ENCODE measurements at places on chromosomes 2 and 18.

DNA sequence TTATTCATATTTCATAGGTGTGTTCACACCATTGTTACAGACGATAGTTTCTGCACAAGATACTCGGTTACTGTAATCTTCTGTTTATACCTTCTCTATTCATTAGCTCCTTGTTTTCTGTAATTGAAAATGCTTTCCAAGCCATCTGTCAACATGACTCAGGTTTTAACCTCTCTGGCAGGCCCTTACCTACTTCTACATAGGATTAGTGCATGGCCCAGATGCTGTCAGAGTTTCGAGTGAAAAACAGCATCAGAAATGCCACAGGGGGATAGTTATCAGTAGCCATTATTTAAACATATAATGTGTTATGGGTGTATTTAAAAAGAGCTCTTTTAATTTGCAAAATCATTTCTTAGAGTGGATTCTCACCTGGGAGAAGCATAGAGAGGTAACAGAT is 596.4 kb downstream of the FBXO15 start:
- DNase-seq = no peak

GRCh38 chr2:46352621-46353020 is 55.4 kb downstream of the EPAS1 start:
- DNase-seq = no peak

DNA sequence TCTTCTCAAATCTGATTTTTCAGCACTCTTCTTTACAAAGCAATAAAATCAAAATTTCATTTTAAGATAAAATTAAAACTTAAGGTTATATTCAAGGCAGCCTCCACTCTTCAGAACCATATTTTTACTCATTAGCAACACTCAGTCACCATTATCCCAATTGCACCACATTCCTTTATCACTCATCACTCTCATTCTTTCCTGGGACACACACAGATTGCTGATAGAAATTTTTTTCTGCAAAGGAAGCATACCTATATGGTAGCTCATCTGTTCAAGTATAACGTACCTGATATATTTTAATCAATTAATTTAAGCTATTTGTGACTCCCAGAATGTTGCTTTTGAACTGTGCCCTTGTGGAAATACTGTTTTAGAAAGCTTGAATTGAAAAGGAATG is 1559.3 kb upstream of the ZEB2 start:
- no peak for DNase-seq

GRCh38 chr2:106165029-106165428 is 29.1 kb downstream of the UXS1 start:
- DNase-seq = no peak

- DNase-seq = no peak
Measured at GRCh38 chr2:105794926-105795574, 50.3 kb downstream of the NCK2 start.

GRCh38 chr2:23434721-23435121 is 49.7 kb downstream of the KLHL29 start:
- DNase-seq = no peak

- no peak for DNase-seq
Measured at GRCh38 chr2:60496475-60496874, 57.0 kb downstream of the BCL11A start.

GRCh38 chr2:215958257-215958656 is 55.1 kb downstream of the MREG start:
- no peak for DNase-seq

DNA sequence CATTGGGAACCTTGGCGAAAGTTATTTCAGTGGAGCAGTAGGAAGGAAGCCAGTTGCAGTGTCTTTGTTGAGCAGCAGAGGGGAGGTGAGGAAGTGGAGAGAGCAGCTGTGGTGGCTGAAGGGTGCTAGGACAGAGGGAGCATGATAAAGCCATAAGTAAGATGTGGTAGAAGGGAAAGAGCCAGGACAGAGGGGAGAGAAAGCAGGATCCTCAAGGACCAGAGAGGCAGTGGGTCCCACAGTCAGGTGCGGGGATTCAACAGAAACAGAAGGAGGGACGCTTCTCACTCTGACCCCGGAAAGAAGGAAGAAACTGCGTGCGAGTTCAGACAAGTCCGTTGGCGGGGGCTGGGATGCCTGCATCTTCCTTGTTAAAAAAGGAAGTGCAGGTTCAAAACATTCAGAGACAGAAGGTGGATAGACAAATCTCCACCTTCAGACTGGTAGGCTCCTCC is at the start of gene CXCR2:
Gene CXCR2, plus strand, starts transcription at position 403 of the 455 bp plus-strand sequence. CDS start 8,774 bp downstream, outside the sequence.
- no peak for DNase-seq

DNA sequence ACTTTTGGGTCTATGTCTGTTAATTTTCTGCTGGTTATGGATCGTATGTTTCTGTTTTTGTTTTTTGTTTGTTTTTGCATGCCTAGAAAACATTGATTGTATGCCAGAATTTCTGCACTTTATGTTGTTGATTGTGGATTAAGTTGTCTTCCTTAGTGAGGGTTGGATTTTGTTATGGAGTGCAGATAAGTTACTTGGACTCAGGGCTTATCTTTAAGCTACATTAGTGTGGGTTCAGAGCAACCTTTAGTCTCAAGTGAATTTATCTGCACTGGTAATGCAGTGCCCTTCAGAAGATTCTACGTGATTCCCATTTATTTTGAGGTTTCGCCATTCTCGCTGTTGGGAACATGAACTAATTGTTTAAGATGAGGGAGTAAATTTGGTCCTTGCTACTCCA is 32.9 kb downstream of the UBR3 start:
- DNase-seq = no peak

DNA sequence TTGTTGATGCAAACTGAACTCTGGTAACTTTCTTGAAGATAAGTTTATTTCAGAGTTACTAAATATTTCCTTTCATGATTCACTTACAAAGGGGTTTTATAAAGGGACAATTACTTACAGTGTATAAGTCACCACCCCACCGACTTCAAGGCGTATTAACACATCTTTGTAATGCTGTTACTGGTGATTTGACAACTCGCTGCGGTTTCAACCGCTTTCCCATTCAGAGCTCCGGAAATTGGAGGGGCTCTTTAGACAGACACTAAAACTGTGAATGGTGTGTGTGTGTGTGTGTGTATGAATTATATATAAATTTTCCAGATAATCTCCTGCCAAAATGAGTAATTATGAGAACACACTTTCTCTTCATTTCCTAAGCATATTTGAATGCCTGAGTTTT is 4.9 kb downstream of the TM4SF20 start:
- peak; percentile 12 for DNase-seq

DNA sequence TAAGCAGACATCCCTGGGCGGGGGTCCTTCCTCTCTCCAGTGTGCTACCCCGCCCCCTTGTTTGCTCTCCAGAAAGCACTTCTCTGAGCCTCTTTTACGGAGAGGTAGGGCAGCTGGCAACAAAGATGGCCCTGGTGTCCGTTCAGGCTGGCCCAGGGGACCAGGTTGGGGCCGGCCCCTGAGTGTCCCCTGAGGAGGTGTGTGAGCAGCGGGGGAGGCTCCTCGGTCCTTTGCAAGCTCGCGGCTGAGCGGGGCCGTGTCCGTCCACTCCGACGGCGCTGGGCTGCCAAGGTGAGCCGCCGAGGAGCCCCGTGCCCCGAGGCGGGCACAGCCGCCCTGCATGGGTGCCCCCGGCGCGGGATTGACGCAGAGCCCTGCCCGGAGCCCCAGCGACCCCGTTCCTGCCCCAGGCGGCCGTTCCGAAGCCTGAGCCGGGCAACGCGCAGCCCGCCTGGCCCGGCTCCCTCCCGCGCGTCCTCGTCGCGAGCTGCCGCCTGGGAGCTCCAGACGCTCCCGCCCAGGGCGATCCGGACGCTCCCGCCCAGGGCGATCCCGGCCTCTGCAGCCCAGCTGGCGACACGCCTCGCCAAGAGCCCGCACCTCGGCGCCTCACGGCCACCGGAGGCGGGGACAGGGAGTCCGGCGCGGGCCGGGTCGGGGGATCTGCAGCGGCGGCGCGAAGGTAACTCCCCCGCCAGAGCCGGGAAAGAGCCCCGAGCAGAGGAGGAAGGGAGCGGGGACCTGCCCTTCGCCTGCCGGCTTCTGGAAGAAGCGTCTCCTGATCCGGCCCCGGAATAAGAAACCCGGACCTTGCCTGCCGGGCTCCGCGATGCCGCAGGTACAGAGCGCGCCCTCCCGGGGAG is at the start of gene PROKR1:
Gene PROKR1, plus strand, starts transcription at position 569 of the 863 bp plus-strand sequence. CDS start 2,243 bp downstream, outside the sequence.
- DNase-seq = no peak

DNA sequence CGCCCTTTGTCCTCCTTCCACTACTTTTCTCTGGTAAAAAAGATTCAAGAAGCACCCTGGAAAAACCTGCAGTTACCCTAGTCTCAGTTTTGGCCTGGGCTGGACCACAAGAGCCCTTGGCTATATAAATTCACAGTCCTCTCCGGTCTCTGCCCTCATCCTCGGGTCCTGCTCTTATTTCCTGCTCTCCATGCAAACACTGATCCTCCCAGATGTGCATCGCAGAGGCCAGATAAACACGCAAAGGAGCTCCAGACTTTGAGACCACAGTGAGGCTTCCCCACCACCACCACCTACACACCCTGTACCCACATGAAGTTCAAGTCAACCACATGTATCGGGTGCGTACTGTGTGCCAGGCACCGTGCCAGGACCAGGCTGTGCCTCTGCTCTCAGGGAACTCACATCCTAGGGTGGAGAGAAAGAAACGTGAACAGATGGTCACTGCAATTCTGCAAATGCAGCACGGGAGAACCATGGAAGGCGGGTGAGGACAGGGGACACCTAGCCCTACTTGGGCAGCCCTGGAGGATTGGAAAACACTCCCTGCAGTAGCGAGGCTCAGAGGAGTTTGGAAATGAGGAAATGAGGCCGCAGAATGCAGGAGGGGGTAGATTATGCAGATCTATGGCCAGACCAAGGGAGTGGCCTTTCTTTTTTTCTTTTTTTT is 7.4 kb downstream of the CTDSP1 start:
- peak; percentile 75 for DNase-seq

DNA sequence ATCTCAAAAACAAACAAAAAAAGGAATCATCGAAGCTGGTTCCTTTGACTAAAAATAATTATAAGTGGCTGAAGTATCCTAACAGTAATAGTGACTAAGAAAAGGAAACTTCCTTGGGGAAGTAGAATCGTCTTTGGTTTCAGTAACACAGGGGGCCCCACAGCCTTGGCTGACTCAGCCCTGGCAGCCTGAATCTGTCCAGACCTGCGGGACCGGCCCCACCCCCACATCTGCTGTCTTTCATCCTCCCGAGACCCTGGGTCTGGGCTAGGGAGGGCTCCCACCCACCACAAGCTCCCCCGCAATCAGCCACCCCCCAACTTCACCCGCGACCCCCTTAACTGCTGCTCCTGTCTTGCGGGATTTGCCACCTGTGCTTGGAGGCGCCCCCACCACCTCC is 1452.6 kb upstream of the ACVR2A start:
- no peak for DNase-seq

DNA sequence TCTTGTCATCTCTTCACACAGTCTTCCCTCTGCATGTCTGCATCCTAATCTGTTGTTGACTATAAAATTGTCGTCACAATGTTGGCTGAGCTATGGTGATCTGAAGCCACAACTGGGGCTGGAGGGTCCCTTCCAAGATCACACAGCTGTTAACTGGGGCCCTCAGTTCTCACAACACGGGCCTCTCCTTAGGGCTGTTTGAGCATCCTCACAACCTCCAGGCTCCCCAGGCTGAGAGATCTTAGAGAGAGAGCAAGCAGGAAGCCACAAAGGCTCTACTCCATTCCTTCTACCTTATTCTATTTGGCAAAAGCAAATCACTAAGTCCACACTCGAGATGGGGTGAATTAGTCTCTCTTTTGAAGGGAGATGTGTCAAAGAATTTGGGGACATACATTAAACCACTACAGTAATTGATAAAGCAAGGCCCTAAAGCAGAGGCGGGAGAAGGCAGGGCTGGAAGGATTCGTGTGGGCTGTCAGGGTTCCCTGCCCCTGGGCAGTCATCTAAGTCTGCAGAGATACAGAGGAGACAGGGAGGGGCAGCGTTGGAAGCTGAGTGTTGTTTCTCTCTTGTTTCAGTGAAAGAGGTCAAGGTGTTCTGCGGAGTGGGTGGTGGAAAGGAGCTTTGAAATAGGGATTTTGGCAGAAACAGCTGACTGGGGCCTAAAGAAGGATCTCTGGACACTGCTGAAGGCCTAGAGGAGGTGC is 15.9 kb downstream of the MYO7B start:
- DNase-seq = no peak

DNA sequence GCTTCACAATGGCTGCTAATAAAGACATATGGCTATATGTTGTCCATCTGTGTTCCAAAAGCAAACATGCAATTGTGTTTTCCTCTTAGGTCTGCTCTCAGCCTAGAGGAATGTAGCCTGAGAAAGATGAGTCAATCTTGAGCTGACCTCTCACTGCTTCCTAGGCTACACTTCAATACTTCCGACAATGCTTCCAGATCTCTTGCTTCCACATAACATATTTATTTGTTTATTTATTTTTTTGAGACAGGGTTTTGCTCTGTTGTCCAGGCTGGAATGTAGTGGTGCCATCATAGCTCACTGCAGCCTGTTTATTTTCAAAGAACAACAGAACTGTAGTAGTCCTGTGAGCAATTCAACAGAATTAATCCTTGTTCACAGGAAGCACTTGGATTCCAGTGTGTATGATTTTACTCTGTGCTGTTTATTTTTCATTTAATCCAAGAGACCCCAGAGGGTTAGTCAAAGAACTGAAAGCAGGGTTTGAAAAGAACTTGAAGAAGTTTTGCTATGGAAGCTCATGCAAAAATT is 437.9 kb downstream of the TXNL1 start:
- no peak for DNase-seq

DNA sequence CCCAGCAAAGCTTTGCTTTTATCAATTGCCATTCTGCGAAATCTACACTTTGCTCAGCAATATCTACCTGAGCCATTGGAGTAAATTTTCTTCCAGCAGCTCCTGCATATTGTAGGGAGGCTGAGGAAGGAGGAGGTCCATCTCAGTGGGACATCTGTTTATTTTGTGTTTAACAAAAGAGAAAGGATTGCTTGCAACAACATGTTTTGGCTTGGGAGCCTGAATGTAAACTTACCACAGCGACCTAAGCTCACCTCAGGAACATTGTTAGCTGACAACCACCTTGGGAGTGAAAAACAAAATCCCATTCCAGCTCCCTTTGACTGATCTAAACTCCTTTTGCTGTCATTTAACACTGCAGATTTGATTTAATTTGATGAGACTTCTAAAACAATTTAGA is 356.1 kb downstream of the SS18 start:
- no peak for DNase-seq

- DNase-seq = no peak
Measured at GRCh38 chr2:236856848-236857235, 228.8 kb upstream of the COPS8 start.

DNA sequence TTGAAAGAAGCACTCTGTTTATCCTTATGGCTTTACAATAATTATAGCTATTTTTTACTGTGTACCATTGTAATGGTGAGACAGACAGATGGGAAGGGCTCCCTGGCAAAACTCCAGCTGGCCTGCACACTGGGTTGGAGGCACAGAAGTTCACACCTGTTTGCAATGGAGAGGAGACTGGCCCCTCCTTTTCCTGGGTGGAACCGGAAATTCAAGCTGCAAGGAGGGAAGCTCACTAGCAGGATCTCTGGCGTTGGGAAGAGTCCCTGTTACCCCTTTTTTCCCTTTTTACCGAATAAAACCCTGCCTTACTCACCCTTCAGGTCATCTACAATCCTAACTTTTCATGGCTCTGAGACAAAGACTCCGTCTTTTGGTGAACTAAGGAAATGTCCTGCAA is 100.3 kb upstream of the TFPI start:
- DNase-seq = no peak

GRCh38 chr2:191831410-191831994 is 15.4 kb downstream of the CAVIN2 start:
- DNase-seq = no peak
